SJSA1 (cell line): ENCODE measurements at places on chromosomes 1 and 21. TPM values are rescaled to one million over a fixed set of nuclear protein-coding genes. Genes with fewer than 3 reads are reported as not detected.
A peak's percentile ranks its signal among the peaks of the same experiment; 100 is the strongest.

Gene F3
- 54.7 and 63.4 TPM in 2 replicates for total RNA-seq

- no peak for DNase-seq
Observed at GRCh38 chr1:76268341-76268740, 193.8 kb downstream of the ST6GALNAC3 start.

Gene CFHR4
- total RNA-seq: not detected in 2 replicates

Gene ARMH1
- not detected in 2 replicates for total RNA-seq

Gene AMY1A
- total RNA-seq: not detected in 2 replicates

GRCh38 chr21:45698493-45699184 is 55.1 kb downstream of the PCBP3 start:
- no peak for DNase-seq

- DNase-seq: no peak
Observed at GRCh38 chr1:41641475-41641814, 157.0 kb upstream of the EDN2 start.

GRCh38 chr1:222167111-222167510 is 380.8 kb downstream of the HHIPL2 start:
- DNase-seq: peak; percentile 50

DNA sequence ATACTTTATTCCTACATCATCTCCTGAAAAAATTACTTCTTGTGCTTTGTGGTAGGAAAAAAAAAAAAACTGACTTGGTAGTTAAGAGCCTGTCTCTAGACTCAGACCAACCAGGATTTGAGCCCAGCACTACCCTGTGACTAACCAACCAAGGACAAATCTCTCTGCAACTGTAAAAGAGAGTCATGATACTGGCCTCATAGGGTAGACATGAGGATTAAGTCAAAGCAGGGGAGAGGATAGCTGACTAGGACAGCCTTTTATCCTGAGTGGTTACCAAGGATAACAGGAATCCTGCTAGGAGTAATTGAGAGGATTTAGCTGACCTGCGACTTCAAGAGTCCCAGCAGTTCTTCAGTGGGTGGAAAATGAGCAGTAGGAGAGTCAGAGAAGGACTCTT is 112.8 kb downstream of the C1orf21 start:
- DNase-seq: no peak

- no peak for DNase-seq
Observed at GRCh38 chr1:78437396-78437795, 53.4 kb upstream of the PTGFR start.

DNA sequence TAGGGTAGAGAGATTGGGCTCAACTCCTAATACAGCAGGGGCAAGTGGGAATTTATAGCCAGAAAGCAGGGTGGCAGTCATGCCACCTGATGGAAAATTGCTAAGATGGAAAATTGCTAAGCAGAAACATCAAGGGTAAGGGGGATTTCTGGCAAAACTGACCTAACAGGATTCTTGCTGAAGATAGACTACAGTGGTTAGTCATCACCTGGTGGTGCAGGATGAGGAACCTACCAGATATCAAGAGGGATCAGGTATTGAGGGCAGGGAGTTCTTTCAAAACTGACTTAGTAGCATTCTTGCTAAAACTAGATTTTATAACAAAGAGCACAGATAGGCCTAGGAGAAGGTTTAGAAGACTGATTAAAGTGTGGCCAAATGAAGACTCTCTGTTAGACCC is 292.9 kb downstream of the PLPP3 start:
- DNase-seq: no peak

DNA sequence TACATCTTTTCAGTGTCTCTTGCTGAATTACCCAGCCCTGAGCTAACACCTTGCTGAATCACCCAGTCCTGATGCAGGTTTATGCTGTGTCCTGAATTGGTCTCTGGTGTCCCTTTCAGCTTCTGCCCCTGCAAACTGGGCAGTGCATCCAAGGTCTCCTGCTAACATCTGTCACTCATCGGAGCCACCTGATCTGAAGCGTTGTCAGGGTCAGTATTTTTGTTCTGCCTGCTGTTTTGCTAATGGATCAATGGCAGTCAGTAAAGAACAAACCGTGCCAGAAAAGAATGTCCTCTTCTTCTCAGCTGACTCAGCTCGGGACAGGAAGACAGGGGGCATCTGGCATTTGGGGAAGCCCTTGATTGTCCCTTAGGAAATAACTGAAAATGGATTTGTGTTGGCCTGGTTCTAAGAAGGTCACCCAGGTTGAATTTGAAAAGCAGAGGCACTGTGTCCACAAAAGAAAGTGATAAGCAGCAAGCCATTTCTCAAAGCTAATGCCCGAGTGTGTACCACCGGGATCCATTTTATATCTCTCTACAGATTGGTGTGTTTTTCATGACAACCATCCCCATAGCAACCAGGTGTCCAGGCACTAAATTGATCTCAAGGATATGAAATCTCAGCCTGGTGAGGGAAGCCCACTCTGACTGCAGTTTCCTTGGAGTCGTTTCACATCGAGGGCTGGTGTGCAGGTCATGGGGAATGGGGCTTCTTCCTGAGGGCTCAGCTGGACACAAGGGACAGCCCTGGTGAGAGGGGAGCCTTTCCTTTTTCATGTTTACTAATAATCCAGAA is 109.7 kb upstream of the IRF2BP2 start:
- DNase-seq: no peak

- DNase-seq: no peak
Observed at GRCh38 chr1:9105336-9105867, 23.5 kb downstream of the GPR157 start.

Gene CD5L
- not detected in 2 replicates for total RNA-seq

Gene SLC22A15
- 0.94 and 4.7 TPM in 2 replicates for total RNA-seq

- DNase-seq: peak; percentile 74
Observed at GRCh38 chr1:63487336-63488065, 35.5 kb downstream of the ITGB3BP start.

Gene PGBD2
- total RNA-seq: 2.6 and 5.9 TPM in 2 replicates

DNA sequence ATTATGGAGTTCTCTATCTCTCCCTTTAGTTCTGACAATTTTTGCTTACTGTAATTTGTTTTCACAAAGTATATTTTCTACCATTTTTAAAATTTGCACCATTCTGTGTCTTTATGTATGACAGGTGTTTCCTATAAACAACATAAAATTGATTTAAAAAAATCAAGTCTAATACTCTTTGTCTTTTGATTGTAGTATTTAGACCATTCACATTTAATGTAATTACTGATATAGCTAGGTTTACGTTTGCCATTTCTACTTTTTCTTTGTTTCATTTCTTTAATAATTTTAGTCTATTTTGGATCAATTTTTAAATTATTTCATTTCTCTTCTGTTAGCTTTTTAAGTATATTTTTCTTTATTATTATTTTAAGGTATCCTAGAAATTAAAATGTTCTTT is 44.4 kb upstream of the LCE5A start:
- no peak for DNase-seq
